Osteocyte (in vitro differentiated cells): ENCODE measurements at places on chromosomes 1 and 21.
A peak's percentile ranks its signal among the peaks of the same experiment; 100 is the strongest.

GRCh38 chr1:231986631-231987336 is 360.2 kb downstream of the DISC1 start:
- no peak for DNase-seq

DNA sequence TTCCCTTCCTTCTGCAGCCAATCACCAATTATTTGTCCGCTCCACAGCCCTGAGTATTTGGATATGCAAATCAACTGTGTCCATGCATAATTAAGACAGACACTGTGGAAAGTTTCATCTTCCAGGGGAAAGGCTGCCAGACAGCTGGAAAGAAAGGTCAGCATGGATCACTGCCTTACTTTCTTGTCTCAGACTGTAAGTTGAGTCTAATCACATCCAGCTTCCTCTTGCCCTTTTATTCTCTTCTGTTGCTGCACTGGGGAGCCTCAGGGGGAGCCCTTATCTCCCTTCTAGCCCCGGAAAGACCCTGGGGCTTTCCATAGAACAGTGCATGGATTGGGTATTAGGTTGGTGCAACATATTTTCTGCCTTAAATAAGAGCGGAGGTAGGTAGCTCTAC is 182.9 kb downstream of the OMA1 start:
- DNase-seq = no peak

DNA sequence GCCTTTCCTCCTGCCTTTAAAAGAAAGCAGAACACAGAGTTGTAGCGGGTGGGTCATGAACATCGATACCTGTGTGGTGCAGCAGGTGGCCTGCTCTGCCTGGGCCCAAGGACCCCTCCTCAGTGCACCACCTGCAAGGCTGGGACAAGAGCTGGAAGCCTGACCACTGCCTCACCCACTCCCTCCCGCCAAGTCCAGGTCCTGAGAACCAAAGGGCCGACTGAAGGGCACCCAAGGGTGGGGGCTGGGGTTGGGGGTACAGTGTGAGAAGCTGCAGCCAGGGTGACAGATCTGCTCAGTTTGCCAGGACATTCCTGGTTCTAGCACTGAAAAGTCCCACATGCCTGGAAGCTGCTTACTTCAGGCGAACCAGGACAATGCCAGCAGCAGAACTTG is 36.1 kb downstream of the NTPCR start:
- peak; percentile 59 for DNase-seq

GRCh38 chr1:36411674-36412648 is 14.3 kb upstream of the LSM10 start:
- no peak for DNase-seq

GRCh38 chr1:206513312-206514111 is 6.2 kb downstream of the RASSF5 start:
- no peak for DNase-seq

DNA sequence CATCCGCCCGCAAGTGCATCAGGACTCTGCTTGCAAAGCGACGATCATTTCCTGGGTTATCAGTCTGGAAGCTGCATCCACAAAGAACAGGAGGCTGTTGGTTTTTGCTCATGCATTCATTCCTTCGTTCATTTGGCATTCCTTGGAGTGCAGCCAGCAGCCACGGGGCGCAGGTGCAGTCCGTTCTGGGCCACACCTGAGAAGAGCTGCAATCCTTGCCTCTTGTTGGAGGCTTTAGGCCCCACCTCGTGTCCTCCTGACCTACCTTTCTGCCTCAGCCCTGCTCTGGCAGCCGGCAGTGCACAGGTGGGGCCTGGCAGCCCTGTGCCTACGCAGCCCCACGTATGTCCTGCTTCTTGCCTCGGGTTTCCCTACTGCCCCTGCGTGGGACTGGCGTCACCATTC is 19.6 kb upstream of the C2CD2 start:
- peak; percentile 66 for DNase-seq

GRCh38 chr21:25420831-25421230 is 186.4 kb downstream of the MRPL39 start:
- DNase-seq = no peak

DNA sequence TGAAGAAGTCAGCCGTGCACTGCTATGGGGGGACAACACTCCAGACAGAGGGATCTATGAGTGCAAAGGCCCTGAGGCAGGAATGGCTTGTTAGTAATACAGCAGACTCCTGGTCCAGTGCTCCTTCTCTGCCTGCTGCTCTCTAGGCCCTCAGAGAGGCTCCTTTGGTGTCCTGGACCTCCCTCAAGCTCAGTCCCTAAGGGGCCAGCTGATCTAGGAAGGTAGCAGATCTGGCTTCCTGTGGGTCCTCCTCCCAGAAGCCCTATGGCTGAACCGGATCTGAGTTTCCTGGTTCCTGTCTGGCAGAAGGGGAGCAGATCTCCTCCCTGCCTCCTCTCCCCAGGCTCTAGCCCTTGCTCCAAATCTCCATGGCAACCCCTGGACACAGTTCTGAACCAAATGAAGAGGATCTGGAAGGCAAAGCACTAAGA is at the start of gene LDLRAD2:
TSS of gene LDLRAD2 (plus strand) at position 391 of the 431 bp plus-strand sequence. CDS start 187 bp downstream, outside the sequence.
- no peak for DNase-seq

DNA sequence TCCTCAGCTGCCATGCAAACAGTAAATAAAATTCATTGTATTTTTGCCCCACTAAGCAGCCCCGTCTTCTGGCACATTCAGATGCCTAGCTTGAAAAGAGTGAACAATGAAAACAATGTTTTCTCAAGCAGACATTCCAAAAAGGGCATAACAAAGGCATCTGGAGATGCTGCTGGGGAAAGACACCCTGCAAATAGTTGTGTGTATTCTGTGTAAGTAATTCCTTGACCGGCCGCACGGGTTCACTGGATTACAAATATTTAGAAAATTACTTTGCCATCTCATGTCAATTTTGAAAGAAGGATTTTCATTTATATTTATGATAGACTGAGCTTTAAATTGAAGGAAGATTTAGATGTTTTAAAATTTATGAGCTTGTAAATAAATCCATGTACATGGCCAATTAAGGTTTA is 142.2 kb downstream of the SLC45A1 start:
- DNase-seq = no peak

GRCh38 chr1:67833602-67833940 is 304 bp upstream of the GNG12 start:
- peak; percentile 89 for DNase-seq

- no peak for DNase-seq
These were observed 39.3 kb upstream of the EXOSC10 start for GRCh38 chr1:11138952-11139351.

GRCh38 chr21:27213303-27213702 is 246.4 kb upstream of the ADAMTS5 start:
- DNase-seq = no peak

GRCh38 chr1:59156526-59157199 is 140.2 kb upstream of the FGGY start:
- no peak for DNase-seq

GRCh38 chr1:23643736-23644554 is 47.7 kb upstream of the RPL11 start:
- no peak for DNase-seq

- no peak for DNase-seq
These were observed 72.5 kb downstream of the DPT start for GRCh38 chr1:168656485-168656884.

- DNase-seq = no peak
These were observed 129.4 kb downstream of the RASAL2 start for GRCh38 chr1:178223289-178223688.

GRCh38 chr1:4079815-4080214 is 179.7 kb upstream of the C1orf174 start:
- no peak for DNase-seq

DNA sequence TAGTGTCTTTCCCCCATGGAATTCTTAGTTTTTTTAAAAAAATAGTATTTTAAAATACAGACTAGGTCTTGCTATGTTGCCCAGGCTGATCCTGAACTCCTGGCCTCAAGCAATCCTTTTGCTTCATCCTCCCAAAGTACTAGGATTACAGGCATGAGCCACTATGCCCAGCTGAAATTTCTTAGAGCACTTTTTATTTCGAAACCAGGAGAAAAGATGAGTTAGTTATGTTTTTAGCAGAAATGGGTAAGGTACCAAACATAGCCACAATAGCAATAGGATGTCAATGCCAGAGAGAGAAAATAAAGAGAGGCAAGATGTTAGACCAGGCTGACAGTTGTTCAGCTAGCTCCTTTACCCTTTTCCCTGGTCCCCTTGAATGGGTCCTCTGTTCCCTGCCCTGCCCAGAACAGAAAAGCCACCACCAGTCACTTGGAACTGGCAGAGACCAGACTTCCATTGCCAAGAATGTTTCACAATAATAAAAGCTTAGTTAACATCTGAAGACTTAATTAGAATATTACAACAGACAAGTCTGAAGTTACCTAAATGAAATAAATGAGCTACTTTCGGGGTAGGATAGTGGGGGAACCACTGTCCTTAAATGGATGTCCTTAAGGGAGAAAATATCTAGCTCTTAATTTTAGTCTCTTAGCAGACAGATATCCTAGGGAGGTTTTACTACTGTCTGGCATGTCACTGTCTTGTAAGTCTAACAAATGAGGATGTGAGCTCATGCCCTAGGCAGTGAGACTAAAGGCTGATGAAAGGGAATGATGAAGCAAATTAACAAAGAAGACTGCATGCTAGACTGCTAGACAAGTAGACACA is 54.3 kb downstream of the ABL2 start:
- DNase-seq = no peak

DNA sequence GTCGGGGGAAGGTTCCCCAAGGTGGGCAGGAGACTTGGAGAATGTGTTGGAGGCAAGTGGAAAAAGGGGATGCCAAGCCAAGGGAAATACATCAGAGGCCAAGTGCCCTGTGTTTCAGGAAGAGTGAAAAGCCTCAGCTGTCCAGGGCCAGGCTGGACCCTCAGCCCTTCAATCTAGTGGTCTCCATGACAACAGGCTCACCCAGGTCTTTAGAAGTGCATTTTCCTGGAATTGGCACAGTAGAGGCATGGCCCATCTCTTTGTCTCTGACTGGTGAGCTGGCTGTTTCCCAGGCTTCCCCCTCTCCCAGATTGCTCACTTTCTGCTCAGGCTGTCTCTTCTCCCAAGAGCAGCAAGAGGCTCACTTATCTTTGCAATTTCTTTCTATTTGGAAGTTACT is 10.4 kb upstream of the RHBG start:
- no peak for DNase-seq

GRCh38 chr1:248625971-248626370 is 8.9 kb downstream of the OR2T11 start:
- no peak for DNase-seq

DNA sequence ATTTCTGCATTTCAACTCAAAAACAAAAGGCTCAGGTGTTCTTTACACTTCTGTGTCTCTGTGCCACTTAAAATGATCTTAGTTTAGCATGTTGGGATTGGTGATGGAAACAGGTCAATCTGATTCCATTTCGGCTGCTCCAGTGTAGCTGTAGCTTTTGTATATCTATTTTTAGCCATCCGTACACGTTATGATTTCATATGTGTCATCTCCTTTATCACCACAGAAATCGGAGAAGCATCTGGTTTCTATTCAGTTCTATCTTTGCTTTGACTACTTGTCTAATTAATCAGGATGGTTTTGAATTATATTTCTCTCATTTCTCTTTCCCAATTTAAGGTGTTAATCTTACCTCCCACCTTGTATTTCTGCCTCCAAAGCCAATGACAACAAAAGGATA is 41.1 kb downstream of the RGS21 start:
- no peak for DNase-seq

- DNase-seq = no peak
These were observed 85.2 kb downstream of the KIRREL1 start for GRCh38 chr1:158078569-158079080.

GRCh38 chr1:108527837-108528236 is 32.1 kb upstream of the EEIG2 start:
- DNase-seq = no peak

DNA sequence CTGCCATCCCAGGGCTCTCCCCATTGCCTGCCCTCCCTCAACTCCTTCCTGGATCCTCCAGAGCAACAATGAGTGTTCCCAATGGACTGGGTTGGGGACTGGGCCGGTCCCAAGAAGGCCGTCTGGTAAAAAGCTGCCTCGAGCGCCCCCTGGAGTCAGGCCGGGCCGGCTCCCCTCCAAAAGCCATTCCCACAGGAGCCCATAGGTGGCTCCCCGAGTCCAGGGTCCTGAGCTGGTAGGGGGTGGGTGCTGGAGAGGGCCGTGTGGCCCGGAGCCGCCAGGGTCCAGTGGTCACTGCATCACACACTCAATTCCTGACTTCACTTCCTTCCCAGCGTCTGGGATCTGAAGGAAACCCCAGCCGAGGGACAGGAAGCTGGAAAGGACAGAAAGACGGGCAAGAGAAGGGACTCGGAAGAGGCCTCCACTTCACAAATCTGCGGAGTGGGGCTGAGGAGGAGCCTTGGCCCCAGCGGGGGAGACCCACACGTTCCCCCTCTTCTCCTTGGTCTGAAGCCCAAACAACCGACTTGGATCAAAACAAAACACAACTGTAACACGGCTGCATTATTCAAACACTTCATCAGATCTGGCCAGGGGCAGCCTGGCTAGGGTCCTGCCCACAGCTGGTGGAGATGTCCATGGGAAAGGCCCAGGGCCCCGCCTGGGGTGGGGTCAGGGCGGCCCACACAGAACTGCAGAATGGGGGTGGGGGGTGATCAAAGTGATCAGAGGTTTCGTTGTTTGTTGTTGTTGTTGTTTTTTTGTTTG is 10.9 kb upstream of the ALDH4A1 start:
- DNase-seq = peak; percentile 92

- no peak for DNase-seq
These were observed 239.5 kb downstream of the HMCN1 start for GRCh38 chr1:185973645-185974044.

GRCh38 chr1:68918563-68918962 is 421.7 kb upstream of the DEPDC1 start:
- no peak for DNase-seq

GRCh38 chr21:35360870-35361570 is 311.9 kb upstream of the RUNX1 start:
- DNase-seq = no peak

DNA sequence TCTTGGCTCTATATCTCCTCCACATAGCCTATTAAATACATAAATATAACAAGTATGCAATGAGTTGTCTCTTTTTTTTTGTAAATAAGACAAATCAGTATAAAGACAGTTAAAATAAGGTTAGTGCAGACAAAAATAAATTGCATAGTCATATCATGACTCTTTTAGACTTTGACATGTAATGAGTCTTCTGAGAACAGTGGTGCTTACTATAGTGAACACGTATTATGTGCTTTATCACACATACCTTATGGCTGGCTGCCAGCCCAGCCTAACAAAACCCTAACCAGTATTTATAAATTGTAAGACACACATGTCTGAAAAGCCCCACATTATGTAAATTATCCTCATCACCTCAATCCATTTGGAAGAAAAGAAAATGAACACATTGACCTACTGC is 29.1 kb upstream of the F13B start:
- no peak for DNase-seq

DNA sequence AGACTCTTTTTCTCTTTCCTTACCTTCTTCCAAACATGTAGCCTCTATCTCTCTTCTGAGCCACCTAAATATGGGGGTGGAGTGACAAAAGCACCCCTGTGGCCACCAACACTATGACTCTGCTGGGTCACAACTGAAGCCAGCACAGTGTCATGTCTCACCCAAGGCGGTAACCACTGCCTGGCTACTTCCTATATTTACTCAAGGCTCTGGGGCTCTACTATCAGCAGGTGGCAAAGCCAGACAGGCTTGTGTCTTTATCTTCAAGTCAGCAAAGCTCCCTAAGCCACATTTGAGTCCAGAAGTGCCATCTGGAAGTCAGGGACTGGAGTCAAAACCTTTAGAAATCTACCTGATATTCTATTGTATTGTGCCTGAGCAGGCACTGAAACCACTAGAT is 1515.2 kb downstream of the PLA2G4A start:
- no peak for DNase-seq
